ENCODE measurements at places on chromosomes 5 and 9.

- no peak for DNase-seq
These were observed 42.9 kb upstream of the PJA2 start for GRCh38 chr5:109452661-109453060.

GRCh38 chr9:136576269-136576626 lies 30.4 kb upstream of the NOTCH1 start:
- no peak for DNase-seq

DNA sequence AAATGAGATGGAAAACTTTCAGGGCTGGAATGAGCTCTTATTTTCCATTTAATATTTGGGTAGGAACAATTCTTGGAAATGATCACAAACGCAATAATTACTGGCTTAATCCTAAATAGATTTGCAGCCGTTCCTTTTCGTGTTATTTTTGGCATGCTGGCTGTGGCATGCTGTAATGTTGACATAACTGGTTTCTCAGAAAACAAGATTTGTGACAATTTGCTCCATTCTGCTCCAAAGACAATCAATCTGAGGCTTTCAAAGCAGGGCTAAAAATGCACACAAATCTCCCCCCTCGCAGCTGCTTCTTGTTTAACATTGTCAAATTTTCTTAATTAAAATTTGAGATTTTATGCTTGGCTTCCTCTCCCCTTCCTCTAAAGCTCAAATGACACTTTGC lies 151.2 kb downstream of the TTC39B start:
- DNase-seq: no peak

DNA sequence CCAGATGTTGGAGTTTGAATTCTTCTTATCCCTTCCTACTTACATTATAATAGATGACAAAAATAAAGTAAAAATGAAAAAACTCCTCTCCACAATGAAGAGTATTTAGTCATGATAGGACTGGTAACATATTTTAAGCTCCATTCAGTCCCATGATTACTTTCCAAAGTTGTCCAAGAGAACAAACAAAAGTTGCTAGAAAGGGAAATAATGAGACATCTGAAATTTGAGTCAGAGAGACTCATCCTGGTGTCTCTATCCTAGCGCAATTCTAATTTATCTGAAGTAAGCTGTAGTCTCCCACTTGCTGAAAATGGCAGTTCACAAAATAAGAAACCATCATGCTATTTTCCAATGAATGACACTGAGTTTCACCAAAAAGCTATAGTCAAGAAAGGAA lies 152.2 kb downstream of the BNC2 start:
- DNase-seq: no peak

- DNase-seq: no peak
These were observed 16.6 kb downstream of the FLT4 start for GRCh38 chr5:180632768-180633167.

DNA sequence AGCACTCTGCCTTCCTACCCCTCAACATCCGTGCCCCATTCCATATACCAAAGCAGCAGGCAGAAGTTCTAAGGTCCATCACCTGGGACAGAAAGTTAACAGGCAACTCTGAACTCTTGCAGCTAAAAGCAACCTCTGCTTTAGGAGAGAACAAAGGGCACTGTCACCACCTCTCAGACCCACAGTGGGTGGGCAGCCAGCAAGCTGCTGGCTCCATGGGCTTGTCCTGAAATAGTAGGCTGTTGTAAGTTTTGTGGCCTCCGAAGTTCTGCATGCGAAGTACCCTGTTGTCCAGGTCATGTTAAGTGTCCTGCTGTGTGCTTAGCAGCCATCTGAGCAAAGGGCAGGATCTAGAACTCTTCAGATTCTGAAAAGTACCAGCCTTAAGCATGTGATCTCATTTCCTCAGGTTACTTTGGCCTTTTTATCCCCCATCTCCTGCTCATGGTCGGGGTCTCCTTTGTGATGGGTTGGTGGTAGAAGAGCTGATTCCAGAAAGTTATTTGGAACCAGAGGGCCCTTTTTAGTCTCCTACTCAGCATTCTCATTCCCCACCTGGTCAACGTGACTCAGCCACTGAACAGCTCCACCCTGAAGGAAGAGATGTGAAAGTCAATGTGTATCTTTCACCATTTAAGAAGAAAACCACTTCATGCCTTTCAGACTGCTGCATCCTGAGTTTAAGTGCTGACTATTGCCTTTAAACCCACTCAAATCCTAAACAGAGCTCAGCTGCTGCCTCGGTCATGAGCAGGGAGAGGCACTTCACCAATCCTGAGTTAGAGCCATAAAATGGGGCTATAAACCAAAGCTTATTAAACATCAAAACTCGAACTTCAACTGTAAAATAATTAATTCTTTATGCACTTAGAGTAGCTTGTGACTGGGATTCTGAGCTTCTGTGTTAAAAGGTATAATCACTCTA lies 121.4 kb downstream of the DPYSL3 start:
- no peak for DNase-seq

DNA sequence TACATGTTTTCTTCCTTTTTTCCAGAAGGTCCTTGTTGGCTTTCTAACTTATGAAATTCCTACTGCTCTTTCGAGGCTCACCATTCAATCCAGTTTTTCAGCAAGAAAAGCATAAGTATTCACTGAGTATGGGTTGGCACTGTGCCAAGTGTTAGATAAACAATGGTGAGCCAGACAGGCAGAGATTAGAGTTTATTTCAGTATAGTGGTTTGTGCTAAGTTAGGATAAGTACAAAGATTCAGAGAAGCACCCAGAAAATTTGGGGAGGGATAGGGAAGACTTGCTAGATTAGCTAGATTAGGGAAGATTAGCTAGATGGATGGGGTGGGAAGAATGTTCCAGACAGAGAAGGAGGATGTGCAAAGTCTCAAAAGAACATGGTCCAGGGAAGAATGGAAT lies 122.9 kb downstream of the OXCT1 start:
- DNase-seq: no peak

DNA sequence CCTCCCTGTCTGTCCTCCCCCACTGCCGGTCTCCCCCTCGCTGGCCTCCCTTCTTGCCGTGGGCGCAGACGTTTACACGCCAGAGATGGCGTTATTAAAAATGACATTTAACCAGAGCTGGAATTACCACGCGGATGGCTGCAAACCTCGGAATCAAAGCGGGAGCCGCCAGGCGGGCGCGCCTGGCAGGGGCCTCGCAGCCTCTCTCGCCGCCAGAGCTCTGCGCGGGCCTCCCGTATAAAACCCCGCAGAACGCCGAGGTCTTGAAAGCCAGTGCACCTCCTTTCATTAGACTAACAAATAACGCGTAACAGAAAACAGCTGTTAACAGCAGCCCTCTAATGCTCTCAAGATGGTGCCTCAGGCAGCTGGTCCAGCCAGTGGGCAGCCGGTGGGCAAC lies 10.2 kb downstream of the PRRX2 start:
- DNase-seq: no peak

- no peak for DNase-seq
These were observed 6.3 kb downstream of the QSOX2 start for GRCh38 chr9:136239135-136239982.
